Heart left ventricle (tissue), 16 donors: ENCODE measurements at places on chromosomes 3 and 15. TPM values are rescaled to one million over a fixed set of nuclear protein-coding genes. Genes with fewer than 3 reads are reported as not detected.

Gene SEMA3F
- total RNA-seq = 16.6 TPM

GRCh38 chr15:74651242-74651741, 35.7 kb downstream of the CLK3 start:
- DNase-seq = no peak

DNA sequence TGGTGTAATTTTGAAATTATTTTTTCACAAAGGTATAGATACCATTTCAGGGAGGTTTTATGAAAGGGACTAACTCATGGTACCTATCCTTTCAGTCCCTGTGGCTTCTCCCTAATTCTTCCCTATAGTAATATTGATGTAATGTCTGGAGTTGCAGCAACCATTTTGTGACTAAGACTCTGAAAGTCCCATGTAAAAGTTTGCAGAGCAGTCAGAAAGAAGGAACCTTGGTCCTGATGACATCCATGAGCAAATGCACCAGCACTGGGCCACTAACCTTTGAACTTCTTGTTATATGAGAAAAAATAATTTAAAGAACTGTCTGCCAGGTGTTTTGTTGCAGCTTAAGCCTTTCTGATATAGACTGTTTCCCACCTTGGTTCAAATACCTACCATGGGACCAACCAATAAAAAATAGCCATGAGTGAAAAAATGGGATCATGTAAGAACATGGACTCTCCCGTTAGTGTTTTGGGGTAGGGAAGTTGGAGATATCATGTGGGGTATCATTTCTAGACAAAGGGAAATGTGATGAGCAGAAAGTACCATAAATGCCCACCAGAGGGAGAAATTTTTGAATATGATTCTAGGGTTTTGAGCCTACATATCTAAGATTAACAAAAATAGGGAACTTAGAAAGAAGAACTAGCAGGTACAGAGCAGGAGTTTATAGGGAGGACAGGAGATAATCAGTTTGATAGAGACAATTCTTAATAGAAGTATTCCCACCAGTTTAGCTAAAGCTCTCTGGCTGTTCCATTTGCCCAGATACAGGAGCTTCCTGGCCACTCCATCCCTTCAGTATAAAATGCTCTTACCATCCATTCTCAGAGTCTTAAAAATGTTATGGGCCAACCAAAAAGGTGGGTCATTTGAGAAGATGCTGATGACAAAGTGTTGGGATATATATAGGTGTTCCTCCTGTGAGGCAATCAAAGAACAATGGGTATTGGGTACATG, 3.4 kb upstream of the CPOX start:
- DNase-seq = no peak

- DNase-seq = peak; percentile 87
Observed at GRCh38 chr3:63863150-63864007, at the start of the genes ATXN7 and THOC7. ATXN7 (plus strand) TSS chr3:63863867; CDS start chr3:63912599, 48,732 bp downstream. THOC7 (minus strand) TSS chr3:63863805; CDS start chr3:63863790, 15 bp downstream.
